ENCODE measurements at places on chromosomes 16 and 17.

DNA sequence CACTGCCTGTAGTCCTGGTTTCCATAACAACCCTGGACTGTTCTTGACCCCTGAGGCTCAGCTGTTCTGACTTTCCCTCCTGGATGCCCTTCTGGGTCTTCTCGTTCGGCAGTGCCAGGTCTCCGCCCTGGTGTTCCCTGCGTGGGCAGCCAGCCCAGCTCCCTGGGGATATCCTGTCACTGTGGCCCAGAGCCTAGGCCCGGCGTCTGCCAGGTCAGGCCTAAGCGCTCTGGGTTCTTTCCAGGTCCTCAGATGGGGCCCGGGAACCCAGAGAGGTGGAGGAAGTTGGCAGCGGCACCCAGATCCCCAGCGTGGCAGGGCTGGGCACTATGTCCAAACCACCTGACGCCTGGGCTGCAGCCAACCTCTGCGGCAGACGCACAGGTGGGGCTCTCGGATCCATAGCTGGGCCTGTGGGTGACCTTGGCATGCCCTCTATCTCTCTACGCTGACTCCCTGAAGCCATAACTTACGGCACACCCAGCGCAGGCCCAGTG is 12.5 kb upstream of the ATP2A3 start:
- no peak for DNase-seq

- DNase-seq = no peak
Measured at GRCh38 chr17:46788796-46789195, 29.7 kb downstream of the WNT3 start.

- no peak for DNase-seq
Measured at GRCh38 chr16:50814541-50814940, 72.7 kb downstream of the CYLD start.

- no peak for DNase-seq
Measured at GRCh38 chr17:9364837-9365430, 210.7 kb downstream of the STX8 start.

DNA sequence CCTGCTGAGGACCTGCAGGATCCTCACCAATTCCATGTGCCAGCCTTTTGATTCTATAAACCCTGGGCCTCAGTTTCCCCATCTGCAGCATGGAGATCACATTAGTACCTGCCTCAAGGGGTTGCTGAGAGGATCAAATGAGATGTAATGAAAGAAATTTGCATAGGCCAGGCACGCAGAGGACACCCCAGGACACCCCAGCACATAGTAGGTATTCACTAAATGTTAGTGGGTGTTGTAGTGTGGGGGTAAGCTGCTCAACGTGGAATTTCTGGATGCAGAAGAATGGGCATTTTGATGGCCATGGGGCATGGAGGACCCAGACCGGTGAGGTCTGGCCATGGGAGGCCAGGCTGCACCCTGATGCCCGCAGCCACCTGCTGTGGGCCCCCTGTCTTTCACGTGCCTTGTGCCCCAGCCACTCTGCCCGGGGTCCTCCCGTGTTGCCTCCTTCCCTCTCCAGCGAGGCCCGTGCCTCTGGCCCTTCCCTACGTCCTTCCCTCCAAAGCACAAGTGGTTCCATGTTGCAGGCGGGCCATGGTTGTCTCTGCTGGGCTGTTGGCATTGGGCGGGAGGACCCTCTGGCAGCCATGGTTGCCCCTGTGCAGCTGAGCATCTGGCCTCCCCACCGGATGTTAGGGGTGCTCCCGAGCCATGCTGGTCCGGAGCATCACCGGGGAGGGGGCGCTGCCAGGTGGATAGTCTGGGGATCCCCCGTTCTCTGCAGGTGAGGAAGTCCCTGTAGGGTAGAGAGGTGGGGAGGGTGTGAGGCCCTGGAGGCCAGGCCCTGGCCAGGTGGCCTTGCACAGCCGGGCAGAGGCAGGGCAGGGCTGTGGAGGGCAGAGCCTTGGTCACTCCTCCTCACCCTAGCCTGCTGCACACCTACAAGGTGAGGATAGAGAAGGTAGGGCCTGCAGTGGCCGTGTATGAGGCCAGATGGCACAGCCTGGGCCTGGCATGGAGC is 8.6 kb downstream of the MAP2K3 start:
- DNase-seq = no peak

- DNase-seq = no peak
Measured at GRCh38 chr16:81548876-81549546, 104.4 kb downstream of the CMIP start.

GRCh38 chr16:1036726-1037393 is 35.7 kb upstream of the SSTR5 start:
- DNase-seq = peak; percentile 86

DNA sequence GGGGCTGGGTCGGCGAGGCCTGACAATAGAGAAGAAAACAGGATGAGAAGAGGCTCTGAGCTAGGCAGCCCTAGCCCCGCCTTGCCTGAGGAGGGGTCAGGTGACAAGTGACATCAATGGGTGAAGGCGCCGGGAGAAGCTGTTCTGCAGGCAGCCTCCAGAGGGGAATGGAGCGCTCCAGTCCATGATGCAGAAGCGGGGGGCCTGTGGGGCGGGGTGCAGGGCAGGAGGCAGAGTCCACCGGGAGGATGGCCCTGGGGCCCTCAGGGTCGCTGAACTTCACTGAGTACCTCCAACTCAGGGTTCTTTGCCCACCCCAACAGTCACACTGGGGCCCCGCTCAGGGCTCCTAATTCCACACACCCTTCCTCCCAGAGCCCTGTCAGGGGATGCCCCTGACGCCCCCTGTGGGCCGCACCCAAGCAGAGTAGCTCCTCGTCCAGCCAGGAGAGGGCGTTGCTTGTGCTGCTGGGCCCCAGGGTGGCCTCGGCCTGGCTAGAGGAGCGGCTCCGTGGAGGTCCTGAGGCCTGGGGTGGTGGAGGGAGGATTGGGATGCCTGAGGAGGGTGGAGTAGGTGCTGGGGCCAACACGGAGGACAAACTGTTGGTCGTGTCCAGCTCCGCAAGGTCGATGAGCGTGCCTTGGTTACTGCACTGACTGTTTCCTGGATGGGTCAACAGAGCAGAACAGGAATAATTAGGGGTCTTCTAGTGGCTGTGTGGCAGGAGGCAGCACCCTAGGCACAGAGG is 20.8 kb downstream of the GGA3 start:
- DNase-seq = peak; percentile 94

GRCh38 chr17:74176546-74177001 is 26.9 kb upstream of the RPL38 start:
- DNase-seq = peak; percentile 93

GRCh38 chr16:81409016-81409556 is 35.5 kb upstream of the CMIP start:
- DNase-seq = no peak

DNA sequence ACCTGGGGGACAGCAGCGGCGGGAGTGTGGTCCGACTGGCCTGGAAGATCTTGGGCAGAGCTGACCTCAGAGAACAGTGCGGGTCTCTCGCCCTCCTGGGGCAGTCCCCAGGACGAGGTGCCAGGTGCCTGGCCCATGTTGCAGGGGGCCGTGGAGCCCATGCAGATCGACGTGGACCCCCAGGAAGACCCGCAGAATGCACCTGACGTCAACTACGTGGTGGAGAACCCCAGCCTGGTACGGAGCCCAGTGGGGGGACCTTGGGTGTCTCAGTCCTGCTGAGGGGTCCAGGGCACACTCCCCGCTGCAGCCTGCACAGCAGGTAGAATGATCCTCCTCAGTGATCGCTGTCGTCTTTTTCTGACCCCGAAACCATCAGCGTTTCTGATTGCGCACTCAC is 1.4 kb downstream of the GPS1 start:
- no peak for DNase-seq

GRCh38 chr17:39894681-39895376 is 23.6 kb downstream of the GSDMB start:
- DNase-seq = no peak

DNA sequence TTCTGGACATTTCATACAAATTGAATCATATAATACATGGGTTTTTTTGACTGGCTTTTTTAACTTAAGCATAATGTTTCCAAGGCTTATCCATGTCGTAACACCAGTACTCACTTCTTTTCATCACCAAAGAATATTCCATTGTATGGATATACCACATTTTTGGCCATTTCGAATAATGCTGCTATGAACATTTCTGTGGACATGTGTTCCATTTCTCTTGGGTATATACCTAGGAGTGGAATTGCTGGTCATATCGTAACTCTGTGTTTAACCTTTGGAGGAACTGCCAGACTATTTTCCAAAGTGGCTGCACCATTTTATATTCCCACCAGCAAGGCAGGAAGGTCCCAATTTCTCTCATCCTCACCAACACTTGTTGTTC is 46.0 kb upstream of the WSB1 start:
- DNase-seq = no peak

GRCh38 chr16:10577305-10578202 is 2.8 kb downstream of the EMP2 start:
- peak; percentile 44 for DNase-seq

DNA sequence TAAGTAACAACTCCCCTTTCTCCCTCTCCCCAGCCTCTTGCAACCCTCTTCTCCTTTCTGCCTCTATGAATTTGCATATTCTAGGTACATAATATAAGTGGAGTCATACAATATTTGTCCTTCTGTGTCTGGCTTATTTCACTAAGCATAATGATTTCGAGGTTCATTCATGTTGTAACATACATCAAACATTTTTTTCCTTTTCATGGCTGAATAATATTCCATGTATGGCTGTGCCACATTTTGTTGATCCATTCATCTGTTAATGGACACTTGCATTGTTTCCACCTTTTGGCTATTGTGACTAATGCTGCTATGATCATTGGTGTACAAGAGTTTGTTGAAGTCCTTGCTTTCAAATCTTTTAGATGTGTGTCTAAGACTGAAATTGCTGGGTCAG is 17.6 kb upstream of the FA2H start:
- DNase-seq = no peak

- no peak for DNase-seq
Measured at GRCh38 chr17:78271419-78272170, 40.2 kb downstream of the TMEM235 start.
